ACHN (cell line): ENCODE measurements at places on chromosomes 7 and 10.
A peak's percentile ranks its signal among the peaks of the same experiment; 100 is the strongest.

DNA sequence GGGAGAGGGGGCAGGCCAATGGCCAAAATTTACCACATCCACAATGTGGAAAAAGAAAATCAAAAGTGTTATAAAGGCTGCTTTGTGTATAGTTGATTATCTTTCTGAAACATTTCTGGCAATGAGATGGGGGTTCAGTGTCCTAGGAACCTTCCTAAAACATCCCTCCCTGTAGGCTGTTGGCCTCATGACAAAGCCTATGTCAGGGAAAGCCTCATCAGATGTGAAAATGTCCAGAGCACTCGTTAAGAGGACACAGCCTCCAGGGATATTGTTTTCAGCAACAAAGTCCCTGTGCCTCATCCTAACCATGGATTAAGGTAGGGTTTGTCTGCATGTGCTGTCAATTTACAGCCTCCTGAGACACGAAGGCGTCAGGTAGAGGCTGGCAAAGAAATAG, 17.0 kb downstream of the SUN3 start:
- DNase-seq = no peak

- DNase-seq = no peak
These were observed 6.4 kb upstream of the MKRN1 start for GRCh38 chr7:140485500-140486265.

- peak; percentile 25 for DNase-seq
These were observed 227.3 kb downstream of the TWIST1 start for GRCh38 chr7:18890134-18890533.

DNA sequence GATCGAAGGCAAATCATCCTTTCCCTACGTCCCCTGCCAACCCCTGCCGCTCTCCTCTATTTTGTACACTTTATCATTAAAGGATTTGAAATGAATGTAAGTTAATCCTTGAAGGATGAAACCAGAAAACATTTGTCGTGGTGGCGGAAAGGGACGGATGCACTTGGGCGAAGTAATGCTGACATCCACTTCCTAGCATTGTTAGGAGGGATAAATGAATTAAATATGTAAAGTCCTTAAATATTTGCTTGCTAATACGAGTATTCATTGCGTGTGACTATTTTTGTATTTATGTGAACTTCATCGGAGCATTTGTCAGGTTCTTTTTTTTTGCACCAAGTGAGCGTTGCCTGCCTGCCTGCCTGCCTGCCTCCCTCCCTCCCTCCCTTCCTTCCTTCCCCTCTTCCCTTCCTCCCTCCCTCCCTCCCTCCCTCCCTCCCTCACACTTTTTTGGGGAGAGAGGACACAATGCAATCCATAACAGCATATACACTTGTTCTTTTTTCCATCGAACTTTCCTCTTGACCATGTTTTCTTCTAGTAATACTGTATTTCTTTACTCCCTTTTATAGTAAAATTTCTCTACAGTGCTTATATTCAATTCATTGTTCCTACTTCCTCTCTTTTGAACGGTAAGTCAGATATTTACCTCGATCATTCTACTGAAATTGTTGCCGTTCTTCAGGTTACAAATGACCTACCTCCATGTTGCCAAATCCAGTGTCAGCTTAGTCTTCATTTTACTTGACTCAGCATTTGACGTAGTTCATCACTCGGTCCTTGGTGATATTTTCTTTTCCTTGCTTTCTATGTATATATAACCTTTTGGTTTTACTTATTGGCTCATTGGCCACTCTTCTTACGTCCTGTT, 831 bp downstream of the CCDC7 start:
- DNase-seq = peak; percentile 6

- no peak for DNase-seq
These were observed 166.6 kb downstream of the VTI1A start for GRCh38 chr10:112613620-112614019.

- DNase-seq = no peak
These were observed 239.7 kb upstream of the LRGUK start for GRCh38 chr7:133887459-133887858.

DNA sequence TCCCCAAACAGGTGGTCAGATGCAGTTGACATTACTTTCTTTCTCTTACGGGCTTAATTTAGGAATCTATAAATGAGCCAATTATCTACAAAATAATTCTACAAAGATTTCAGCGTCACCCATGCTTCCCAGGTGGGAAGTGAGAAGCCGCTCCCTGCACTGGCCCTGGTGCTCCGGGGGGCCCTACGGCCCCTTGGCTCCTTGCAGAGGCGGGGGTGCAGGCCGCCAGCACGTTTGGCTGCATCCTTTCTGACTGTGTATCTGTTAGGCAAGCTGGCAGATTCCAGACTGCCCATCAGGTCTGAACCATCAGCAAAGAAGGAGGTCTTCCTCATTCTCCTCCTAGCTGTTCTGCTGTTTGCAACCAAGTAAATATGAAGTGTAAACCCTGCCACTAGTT, 16.3 kb downstream of the VWC2 start:
- DNase-seq = no peak

DNA sequence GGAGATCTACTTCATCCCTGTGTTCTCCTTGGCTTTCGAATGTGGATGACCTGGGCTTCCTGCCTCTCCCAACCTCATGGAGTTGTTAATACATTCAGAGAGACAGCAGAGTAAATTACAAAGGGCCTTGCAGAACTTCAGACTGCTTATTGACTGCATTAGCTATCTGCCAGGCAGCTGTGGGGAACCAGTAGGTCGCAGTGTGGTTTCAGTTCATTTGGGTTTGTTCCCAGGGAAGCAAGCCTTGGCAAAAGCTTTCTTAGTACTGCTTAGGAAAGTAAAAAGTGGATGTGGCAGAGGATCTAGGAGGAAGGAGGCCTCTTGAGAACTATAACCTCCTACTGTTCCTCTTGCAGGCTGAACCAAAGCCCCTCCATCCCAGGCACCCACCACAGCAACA, 9.2 kb downstream of the NPFFR1 start:
- no peak for DNase-seq

- DNase-seq = peak; percentile 86
These were observed 26.4 kb downstream of the MYL10 start for GRCh38 chr7:101602484-101603241.

DNA sequence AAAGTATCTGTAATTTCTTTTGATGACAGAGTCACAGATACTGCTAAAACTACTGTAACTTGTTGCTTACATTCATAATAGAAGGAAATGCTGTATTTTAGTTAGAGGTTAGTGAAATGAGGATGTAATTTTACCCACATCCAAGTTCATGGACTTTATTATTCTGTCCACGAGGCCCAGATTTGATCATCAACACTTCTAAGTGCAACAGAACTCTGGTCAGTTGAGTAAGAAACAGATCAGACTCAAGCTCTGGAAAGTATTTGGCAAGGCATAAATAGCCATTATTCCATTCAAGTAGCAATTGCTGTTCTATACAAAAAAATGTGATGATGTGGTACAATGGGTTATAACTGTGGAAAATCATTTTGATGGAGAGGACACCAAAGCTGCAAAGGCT, 22.3 kb downstream of the ACADSB start:
- DNase-seq = no peak

- peak; percentile 77 for DNase-seq
These were observed 4.3 kb upstream of the YKT6 start for GRCh38 chr7:44196450-44196872.

DNA sequence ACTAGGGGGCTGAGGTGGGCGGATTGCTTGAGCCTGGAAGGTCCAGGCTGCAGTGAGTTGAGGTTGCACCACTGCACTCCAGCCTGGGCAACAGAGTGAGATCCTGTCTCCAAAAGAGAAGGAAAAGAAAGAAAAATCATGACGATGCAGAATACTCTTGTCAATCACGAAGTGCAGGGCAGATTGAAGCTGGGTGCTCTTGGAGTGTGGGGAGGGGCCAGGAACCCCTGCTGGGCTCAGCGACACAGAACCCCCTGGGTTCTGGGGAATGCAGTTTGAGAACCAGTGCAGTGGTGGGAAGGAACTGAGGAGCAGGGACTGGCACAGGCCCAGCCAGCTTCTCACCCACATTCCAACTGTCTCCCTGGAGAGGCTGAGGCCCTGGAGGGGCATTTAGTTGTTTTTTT, 10.8 kb upstream of the INTS1 start:
- DNase-seq = no peak

GRCh38 chr10:133364645-133365431, 7.0 kb upstream of the FUOM start:
- no peak for DNase-seq

GRCh38 chr7:37494926-37495325, 46.3 kb upstream of the ELMO1 start:
- DNase-seq = no peak

DNA sequence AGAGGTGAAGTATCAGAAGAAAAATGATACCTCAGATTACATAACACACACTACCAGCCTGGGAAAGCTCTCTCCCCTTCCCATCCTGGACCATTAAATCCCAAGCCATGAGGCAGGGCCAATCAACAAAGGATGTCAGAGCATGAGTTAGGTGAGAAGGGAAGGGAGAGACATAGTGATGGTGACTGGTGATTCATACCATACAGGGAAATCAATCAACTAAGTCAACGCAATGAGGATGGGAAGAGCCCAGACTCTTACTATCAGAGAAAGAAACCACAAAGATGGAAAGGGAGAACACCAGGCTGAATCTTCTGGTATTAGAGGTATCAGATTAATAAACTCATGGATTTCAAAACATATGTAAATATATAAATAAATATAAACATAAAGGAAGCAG, 185.4 kb downstream of the KMT2E start:
- no peak for DNase-seq

DNA sequence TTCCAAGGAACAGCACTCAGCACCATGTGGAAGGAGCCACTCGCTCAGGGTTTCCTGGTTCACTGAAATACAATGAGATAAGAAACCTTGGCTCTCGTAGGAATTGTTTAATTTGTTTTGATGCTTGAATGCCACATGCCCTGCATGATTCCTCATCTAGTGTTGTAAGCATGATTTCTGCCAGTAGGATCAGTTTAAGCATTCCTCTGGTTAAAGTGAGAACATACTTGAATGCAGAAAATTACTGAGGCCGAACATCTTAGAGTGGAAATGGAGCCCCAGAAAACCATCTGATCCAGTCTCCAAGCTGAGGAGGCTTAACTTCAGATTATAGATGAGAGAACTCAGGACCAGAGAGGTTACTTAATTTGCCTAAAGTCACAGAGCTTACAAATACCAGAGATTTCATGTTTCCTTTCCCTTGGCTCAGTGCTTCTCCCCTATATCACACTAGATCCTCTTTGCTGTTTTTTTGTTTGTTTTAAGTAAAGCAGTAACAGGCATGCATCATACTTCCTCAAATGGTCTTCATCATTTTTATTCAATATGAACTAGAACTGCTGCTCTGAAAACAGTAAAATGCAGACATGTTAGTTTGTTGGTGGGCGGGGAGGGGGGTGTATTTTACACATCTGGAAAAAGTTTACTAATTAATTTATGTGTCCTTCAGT, 125.1 kb downstream of the ADAM12 start:
- DNase-seq = no peak

GRCh38 chr10:104450954-104451353, 97.3 kb downstream of the CFAP58 start:
- no peak for DNase-seq

- DNase-seq = no peak
These were observed 334.3 kb downstream of the ARL4A start for GRCh38 chr7:13021566-13022300.

GRCh38 chr7:66202441-66202840, 2.7 kb upstream of the TPST1 start:
- DNase-seq = no peak

DNA sequence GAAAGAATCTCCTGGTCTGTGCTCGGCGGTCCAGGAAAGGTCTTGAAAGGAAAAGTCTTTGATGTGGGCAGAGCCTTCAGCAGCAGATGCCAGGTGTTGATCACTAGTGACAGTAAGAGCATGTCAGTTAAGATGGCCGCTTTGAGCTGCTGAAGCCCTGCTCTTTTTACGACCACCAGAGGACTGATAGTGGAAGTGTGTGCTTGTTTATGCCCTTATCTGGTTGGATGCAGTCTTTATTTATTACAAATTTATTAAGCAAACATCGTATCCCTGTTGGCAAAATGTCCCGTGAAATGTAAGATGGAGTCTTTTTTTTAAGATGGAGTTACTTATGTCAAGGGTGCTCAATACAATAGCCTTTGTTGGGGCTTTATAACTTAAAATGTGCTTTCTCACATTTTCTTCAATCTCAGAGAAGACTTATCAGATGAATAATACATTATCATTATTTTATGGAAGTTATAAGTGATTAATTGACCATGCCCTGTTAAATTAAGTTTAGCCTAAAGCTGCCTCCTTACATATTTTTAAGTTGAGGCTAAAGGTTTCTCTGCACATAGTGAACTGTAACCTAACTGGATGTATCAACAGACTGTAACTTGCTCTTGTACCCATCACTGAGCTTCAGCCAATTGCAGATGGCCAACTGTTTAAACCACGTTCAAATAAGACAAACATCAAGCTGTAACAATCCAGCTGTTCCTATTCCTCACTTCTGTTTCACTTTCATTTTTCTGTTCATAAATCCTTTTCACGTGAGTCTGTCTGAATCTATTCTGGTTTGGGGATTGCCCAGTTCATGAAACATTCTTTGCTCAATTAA, 97.4 kb upstream of the PIK3CG start:
- peak; percentile 31 for DNase-seq

DNA sequence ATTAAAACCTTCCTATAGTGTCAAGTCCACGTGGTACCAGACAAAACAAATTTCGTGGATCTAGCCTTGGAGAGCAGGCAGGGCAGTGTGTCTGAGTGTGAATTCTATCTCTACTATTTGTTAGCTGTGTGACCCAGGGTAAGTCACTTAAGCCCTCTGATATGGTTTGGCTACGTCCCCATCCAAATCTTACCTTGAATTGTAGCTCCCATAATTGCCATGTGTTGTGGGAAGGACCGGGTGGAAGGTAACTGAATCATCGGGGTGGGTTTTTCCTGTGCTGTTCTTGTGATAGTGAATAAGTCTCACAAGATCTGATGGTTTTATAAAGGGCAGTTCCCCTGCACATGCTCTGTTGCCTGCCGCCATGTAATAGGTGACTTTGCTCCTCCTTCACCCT, 2.8 kb upstream of the NPFFR1 start:
- DNase-seq = no peak

GRCh38 chr7:23938937-23939552, 229.0 kb downstream of the STK31 start:
- peak; percentile 70 for DNase-seq

DNA sequence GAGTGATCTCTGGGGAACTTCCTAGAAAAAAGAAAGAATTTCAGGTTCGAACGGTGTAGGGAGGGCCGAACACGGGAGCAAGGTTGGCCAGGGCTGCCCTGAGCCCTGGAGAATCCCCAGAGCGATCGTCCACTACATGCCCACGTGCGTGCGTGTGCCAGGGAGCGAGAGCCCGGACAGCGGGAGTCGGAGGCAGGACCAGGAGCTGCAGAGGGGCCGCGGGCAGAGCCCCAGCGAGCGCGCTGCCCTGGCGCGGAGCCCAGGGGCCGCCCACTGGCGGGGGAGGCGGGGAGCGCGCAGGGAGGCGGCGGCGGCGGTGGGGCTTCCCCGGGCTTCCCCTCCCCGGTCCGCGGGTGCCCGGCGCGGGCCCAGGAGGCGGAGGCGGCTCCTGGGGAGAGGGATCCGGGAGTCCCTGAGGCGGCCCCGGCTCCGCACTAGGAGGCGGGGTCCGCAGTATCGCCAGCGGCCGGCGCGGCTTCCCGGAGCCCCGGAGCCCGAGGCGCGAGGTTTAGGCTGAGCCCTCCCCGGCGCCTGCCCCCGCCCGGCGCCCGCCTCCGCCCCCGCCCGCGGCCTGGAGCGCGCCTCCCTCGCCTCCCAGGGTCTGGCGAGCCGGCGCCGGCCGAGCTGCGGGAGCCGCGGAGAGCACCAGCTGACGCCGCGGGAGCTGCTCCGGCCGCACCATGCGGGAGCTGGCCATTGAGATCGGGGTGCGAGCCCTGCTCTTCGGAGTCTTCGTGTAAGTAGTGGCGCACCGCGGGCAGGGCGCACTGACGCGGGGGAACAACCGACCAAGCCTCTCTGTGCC, at the start of gene PLPP4:
PLPP4 (plus strand) TSS at position 602 of the 805 bp plus-strand sequence; CDS start at position 681, 79 bp downstream.
- DNase-seq = peak; percentile 67

GRCh38 chr10:71463111-71463510, 66.4 kb downstream of the CDH23 start:
- DNase-seq = no peak
